ENCODE measurements at places on chromosomes 16 and 17.

DNA sequence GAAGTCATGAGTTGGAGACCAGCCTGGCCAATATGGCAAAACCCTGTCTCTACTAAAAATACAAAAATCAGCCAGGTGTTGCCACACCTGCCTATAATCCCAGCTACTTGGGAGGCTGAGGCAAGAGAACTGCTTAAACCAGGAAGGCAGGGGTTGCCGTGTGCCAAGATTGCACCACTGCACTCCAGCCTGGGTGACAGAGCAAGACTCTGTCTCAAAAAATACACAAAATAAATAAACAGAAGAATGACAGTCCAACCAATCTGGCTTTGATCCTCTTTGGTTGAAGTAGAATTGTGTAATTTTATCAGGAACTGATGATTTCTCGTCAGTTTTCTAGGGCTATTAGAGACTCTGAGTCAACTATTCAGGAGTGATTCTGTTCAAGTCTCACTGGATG is 79.4 kb downstream of the SLC5A11 start:
- DNase-seq = no peak

DNA sequence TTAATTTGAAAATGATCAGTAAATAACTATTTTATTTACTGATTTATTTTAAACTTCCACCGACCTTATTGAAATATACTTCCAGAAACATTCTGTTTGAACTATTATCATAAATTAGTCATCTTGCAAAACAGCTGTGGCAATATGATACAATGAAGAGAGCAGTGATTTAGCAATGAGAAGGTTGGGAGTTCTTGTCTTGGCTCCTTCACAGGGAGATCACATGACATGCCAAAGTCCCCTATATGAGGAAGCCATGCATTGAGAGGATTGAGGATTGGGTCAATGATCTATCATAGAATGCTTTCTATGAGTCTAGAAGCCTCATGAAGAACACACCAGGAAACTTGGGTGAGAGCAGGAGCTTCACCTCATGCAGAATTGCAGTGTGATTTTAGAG is 222.7 kb downstream of the LGALS9B start:
- DNase-seq = no peak

DNA sequence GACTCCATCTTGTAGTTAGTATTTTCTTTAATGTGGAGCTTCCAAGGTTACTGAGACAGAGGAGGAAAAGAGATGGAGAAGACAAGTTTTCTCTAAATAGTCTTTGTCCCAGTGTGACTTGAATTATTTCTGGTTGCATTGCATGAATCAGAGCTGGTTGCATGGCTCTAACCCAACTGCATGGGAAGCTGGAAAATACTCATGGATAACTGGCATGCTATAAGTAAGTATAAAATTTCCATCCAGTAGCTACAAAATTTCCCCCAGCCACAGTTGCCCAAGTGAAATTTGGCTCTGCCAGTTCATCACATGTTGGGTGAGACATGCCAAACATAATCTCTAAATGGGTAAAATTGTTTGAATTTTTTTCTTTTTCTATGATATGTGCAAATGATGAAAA is 1161.5 kb downstream of the CDH11 start:
- no peak for DNase-seq

- no peak for DNase-seq
These were observed 75.5 kb upstream of the GNG13 start for GRCh38 chr16:876041-876335.

- no peak for DNase-seq
These were observed 7.4 kb upstream of the COX10 start for GRCh38 chr17:14061666-14062560.

GRCh38 chr17:9805769-9806168 is 14.4 kb upstream of the DHRS7C start:
- DNase-seq = no peak

Measured in NCI-H1092 (cell line).